ENCODE measurements at places on chromosomes 13 and 19.

GRCh38 chr19:18205200-18205892 lies 1.5 kb upstream of the RAB3A start:
- DNase-seq, result peak; percentile 31

- no peak for DNase-seq
Observed at GRCh38 chr13:112071102-112071722, 4.3 kb downstream of the SOX1 start.

GRCh38 chr13:46387064-46387851 lies at the start of gene RUBCNL:
Gene RUBCNL, minus strand, starts transcription at chr13:46387252. Its CDS starts 14,777 bp downstream, at chr13:46372475.
- no peak for DNase-seq

DNA sequence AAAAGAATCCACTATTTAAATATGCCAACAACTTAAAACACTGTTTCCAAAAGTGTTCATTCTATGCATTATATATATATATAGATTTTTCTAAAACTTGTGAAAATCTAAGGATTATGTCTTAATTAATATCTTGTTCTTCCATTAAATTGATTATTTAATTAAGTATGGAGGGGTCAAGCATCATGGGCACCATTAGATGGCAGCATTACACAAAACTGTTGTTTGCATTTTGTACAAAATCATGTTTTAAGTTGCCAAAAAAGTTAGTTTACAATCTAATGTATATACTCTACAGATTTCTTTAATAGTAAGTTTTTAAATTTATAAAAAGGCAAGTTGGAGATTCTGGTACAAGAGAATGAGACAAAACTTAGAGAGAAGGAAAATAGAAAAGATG lies 213.2 kb upstream of the EDNRB start:
- no peak for DNase-seq

DNA sequence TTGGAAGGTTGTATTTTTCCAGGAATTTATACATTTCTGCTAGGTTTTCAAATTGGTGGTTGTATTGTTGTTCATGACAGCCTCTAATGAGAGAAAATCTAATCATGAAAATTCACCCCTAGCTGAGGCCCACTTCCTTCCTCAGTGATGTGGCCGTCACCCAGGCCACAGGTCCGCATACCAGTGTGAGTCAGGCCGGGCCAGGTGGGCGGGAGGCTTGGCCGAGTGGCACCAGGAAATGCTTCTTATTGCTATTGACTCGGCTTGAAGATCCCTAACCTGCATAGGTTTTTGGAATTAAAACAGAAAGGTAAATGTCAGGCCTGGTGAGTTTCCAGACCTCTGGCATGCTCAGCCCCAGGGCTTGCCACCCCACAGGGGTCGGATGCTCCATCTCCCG lies 88.7 kb downstream of the SCGB2B2 start:
- no peak for DNase-seq

- DNase-seq, result no peak
Observed at GRCh38 chr19:37943480-37943879, 36.5 kb downstream of the SIPA1L3 start.

DNA sequence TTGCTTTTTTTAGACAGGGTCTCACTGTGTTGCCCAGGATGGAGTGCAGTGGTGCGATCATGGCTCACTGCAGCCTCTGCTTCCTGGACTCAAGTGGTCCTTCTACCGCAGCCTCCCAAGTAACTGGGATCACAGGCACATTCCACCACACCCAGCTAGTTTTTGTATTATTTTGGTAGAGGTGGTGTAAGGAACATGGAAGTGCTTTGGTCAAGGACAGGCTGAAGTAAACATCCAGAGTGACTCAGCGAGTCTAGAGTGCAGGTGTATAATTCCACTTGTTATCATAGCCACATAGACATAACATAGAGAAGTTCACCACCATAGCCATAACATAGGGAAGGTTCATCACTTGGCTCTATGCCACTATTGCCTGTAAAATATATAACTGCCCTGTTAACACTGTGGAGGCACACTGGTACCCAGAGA lies 98.6 kb downstream of the RBM26 start:
- DNase-seq, result no peak

DNA sequence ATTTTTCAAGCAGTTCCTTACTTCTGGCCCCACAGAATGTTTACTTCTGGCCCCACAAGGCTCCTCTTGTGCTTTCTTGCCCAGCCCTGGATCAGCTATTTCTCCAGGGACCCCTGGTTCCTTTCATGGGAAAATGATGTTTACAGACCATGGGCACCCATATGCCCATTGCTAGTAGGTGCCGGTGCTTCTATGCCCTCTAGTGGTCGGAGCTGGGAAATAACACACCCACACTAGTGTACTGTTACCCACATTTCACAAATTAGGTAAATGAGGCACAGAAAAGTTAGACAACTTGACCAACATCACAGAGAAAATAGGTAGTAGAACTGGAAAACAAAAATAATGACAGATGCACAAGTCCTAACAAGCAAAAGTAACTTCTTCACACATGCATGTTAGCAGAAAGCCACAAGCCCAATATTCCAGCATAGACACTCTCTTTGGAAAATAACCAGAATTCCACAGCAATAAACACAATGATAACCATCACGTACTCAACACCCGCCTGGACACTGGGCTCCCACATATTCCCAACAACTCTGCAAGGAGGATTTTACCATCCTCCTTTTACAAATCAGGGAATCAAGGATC lies 1.3 kb upstream of the CEACAM6 start:
- peak; percentile 54 for DNase-seq

DNA sequence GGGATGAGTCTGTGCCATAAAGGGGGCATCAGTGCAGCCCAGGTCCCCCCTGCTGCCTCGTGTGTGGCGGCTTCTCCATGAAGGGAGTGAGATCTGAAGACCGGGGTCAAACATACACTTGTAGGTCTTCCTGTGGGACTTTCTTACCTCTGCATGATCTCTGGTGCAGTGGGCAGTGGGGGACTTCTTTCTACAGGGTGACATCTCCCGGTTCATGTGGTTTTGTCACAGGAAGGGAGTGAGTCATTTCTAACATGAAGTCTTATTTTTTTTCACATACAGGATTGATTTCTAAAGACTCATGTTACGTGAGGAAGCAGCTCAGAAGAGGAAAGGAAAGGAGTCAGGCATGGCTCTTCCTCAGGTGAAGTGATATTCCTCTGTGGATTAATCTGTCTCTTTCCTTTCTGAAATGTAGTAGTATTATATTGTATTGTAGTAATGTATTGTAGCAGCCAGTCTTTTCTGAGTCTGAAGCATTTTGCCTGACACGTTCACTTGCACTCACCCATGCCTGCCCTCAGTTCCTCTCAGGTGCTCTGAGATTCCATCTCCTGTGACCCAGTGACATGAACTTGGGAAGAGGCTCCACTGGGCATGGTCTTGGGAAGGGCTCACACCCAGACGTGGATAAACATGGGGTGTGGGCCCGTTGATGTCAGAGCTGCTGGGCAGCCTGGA lies 15.7 kb downstream of the ZNF808 start:
- peak; percentile 24 for DNase-seq

DNA sequence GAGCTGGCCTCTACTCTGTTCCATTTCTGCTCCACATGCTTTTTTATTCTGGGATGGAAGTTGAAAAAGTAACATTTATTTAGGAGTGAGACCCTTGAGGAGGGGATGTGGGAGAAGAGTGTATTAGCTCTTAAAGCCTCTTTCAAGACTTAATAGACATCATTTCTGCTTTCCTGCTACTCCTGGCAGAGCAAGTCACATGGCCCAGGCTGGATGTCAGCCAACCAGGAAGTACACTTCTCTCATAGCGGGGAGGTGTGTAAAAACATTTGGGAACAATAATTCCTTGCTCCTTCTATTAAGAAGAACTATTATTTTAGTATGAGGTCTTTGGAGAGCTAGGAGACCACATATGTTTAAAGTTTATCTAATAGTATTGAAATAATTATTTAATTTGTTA lies 40.6 kb upstream of the FAM216B start:
- no peak for DNase-seq

GRCh38 chr13:71033026-71033425 lies 834.0 kb downstream of the DACH1 start:
- no peak for DNase-seq

GRCh38 chr13:40376867-40377535 lies 289.4 kb downstream of the FOXO1 start:
- DNase-seq, result no peak

GRCh38 chr13:79508224-79508961 lies 27.4 kb downstream of the NDFIP2 start:
- no peak for DNase-seq

Measured in stimulated activated CD8-positive, alpha-beta memory T cell treated with anti-CD3 and anti-CD28 coated beads, Interleukin-7, amount 100 ng/mL, for 4 hours (primary cell).